Inflammatory macrophage (primary cell): ENCODE measurements at places on chromosomes 3 and 15.
A peak's percentile ranks its signal among the peaks of the same experiment; 100 is the strongest.

DNA sequence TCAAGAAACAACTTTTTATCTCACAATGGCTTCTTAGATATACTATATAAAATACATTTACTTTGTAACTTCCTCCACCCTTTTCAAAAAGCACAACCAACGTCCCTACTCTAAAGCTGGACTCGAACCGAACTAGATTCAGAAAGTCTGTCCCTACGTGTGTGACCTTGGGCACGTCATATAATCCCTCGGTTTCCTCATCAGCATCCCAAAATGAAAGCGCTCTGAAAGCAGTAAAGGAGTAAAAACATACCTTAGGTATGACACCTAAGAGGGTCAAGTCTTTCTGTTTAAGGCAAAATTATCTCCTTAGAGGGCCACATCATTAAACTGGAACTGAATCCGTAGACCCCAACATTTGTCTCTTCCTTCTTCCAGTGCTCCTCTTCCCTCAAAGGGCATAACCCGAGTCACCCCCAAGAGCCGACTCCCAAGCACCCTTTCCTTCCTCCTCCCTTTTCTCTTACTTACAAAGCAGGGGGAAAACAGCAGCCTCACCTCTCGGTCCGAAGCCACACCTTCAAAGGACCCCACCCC, 663 bp downstream of the PDCD10 start:
- peak; percentile 28 for DNase-seq

DNA sequence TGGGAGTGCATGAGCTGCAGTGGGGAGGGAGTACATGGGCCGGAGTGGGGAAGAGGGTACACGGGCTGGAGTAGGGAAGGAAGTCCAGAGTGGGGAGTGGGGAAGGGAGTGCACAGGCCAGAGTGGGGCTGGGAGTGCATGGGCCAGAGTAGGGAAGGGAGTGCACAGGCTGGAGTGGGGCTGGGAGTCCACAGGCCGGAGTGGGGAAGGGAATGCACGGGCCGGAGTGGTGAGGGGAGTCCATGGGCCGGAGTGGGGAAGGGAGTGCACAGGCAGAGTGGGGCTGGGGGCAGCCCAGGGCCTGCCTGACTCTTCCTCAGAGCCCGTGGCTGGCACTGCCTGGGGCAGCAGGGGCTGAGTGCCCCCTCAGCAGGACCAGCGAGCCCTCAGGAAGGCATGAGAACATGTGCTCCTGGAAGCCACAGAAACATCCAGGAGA, 40.7 kb downstream of the KLF15 start:
- no peak for DNase-seq

- no peak for DNase-seq
These were observed 1.7 kb downstream of the INAFM2 start for GRCh38 chr15:40325188-40325587.

DNA sequence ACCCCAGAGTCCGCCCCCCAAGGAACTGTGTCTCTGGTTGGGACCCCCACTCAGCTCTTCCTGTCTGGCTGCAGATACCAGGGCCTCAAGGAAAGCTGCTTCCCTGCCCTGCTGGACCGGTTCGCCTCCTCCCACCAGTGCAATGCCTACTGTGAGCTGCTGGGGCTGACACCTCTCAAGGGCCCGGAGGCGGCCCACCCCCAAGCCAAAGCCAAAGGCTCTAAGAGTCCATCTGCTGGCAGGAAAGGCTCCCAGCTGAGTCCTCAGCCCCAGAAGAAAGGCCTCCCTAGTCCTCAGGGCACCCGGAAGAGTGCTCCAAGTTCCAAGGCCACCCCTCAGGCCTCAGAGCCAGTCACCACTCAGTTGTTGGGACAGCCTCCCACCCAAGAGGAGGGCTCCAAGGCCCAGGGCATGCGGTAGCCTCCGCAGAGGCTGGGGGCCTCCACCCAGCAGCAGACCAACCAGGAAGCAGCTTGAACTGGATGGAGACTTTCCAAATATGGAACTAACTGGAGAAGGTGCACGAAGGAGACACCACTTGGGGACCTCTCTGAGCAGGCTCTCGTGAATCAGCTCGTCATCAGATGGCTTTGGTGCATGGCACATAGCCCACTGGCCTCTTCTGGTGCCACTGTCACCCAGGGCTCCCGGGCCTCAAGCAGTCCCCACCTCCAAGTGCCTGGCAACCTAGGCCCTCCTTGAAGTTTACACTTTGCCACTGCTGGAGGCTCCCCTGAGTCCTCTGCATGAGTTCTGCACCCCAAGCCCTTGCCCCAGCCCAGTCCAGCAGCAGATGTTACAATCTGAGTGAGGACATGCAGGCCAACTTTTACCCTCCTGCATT, 16.2 kb upstream of the SLC28A1 start:
- DNase-seq = no peak

- peak; percentile 92 for DNase-seq
These were observed 40.5 kb downstream of the CCDC12 start for GRCh38 chr3:46935989-46936558.

DNA sequence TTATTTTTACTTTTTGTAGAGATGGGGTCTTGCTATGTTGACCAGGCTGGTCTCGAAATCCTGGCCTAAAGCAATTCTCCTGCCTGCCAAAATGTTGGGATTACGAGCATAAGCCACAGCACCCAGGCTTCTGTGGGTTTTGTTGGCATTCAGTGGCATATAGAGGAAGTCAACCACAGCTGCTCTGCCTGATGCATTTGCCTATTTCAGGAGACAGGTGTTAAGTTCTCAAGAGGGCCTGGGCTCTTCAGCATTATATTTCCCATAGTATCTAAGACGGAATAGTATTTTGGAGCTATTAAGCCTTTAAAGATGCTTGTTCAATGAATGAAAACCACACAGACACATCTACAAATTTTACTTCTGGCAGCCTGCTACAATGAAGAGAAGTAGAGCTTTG, 73.5 kb upstream of the CSPG5 start:
- DNase-seq = no peak

DNA sequence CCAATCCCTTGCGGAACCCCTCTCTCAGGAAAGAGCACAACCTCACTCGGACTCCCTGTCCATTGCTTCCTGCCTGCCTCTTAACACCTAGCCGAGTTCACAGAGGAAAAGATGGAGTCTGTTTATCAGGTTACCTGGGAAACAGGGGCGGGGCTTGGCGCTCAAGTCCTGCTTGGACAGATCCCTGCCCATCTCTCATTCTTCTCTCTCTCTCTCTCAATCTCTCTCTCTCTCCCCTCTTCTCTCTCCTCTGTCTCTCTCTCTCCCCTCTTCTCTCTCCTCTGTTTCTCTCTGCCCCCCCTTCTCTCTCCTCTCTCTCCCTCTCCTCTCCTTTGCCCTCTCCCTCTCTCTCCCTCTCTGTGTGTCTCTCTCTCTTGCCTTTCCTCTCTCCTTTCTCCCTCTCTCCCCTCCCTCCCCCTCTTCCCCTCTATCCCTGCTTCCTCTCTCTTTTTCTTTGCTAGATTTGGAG, at the start of gene EFHB:
Gene EFHB, minus strand, starts transcription at position 120 of the 469 bp plus-strand sequence. CDS start 199 bp downstream, outside the sequence.
- no peak for DNase-seq

DNA sequence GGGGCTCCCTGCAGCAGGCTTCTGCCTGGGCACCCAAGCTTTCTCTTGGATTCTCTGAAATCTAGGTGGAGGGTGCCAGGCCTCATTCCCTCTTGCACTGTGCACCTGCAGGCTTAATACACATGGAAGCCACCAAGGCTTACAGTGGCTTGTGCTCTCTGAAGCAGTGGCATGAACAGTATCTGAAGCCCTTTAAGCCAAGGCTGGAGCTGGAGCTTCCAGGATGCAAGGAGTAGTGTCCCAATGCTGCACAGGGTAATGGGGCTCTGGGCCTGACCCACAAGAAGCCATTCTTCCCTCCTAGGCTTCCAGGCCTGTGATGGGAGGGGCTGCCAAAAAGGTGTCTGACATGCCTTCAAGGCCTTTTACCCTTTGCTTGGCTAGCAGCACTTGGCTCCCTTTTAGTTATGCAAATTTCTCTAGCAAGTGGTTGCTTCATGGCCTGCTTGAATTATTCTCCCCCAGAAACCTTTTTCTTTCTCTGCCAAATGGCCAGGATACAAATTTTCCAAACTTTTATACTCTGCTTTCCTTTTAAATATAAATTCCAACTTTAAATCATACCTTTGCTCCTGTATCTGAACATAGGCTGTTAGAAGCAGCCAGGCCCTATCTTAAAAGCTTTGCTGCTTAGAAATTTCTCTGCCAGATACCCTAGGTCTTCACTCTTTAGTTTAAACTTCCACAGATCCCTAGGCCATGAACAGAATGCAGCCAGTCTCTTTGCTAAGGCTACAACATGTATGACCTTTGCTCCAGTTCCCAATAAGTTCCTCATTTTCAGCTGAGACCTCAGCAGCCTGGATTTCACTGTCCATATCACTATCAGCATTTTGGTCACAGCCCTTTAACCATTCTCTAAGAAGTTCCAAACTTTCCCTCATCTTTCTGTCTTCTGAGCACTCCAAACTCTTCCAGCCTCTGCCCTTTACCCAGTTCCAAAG, 201.1 kb upstream of the LRRFIP2 start:
- peak; percentile 52 for DNase-seq

- DNase-seq = no peak
These were observed 4.8 kb downstream of the SCG5 start for GRCh38 chr15:32646291-32646690.

DNA sequence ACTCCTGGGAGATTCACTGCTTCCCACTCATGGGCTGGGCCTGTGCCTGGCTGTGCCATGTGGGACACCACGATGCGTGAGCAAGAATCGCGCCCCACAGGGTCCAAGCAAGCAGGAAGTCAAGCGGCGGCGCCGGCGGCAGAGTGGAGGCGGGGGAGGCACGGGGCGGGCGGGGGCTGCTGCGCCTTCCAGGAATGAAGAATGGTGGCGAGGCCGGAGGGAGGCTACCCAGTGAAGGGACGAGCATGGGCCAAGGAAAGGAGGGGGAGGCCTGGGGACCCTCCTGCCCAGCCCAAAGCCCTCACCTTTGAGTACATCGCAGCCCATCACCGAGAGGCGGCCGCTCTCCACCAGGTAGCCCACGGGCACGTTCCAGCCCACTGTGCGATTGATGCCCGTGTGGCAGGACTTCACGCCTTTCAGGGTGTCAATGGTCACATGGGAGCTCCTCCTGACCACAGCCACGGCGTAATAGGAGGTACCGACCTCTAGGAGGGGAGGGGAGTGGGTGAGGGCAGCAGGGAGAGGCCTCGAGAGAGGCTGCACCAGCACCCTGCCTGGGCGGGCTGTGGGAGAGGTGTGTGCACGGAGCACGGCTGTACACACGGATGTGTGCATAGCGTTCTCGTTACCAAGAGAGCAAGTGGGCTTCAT, 5.5 kb downstream of the MELTF start:
- DNase-seq = peak; percentile 28

GRCh38 chr3:114375608-114376421, 82.0 kb downstream of the TIGIT start:
- DNase-seq = no peak

GRCh38 chr3:7576071-7576470, 715.2 kb downstream of the GRM7 start:
- no peak for DNase-seq

DNA sequence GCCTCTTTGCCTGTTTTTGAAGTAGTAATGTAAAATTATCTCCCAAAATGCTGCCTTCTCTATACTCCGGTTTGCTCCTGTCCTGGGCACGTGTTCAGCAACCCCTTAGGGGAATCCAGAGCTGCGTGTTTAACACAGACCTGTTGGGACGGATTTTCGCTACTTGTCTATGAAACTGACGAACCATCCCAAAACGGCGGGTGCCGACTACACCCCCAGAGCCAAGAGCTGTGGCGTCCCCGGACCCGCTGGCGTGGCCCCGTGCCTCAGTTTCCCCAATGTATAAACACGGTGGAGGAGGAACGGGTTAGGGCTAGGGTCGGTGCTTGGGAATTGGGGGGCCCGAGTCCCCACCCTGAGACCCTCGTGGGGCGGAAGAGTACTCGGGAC, 473 bp downstream of the FHIT start:
- DNase-seq = no peak

DNA sequence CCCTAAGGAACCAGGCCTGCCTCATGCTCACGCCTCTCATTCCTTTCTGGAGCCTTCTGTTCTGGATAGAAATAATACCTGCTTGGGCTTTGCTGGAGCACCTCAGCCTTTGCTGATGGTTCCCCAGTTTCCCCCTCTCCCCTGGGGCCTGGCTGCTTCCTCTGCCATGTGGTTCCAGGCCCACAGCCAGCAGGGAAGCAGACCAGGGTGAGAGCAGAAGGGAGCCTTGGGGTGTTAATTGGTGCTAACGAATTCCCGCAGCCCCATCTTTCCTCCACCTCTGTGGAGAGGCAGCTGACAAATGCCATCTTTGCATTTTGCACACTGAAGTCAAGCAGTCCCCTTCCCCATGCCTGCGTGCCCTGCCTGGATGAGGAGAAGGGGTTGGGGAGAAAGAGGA, 13.1 kb upstream of the CORO2B start:
- DNase-seq = no peak

- DNase-seq = no peak
These were observed 184.8 kb upstream of the P2RY1 start for GRCh38 chr3:152650177-152650576.

DNA sequence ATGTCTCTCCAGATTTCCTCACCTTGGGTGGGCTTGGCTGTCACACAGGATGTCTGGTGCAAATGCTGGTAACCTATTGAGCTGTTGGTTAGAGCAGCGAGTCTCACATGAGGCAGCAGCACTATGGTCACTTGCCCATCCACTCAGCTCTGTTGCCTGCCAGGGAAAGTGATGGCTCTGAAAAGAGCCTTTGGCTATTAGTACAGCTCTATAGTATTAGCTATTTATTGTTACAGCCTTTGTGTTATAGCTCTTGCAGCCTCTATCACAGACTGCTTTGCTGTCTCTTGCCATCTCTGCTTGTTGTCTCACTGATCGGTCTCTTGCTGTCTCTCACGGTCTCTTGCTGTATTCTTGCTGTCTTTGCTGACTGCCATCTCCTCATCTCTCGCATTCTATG, 114.3 kb downstream of the MFSD1 start:
- no peak for DNase-seq

- DNase-seq = no peak
These were observed 313.9 kb upstream of the CCDC54 start for GRCh38 chr3:107063351-107063750.

DNA sequence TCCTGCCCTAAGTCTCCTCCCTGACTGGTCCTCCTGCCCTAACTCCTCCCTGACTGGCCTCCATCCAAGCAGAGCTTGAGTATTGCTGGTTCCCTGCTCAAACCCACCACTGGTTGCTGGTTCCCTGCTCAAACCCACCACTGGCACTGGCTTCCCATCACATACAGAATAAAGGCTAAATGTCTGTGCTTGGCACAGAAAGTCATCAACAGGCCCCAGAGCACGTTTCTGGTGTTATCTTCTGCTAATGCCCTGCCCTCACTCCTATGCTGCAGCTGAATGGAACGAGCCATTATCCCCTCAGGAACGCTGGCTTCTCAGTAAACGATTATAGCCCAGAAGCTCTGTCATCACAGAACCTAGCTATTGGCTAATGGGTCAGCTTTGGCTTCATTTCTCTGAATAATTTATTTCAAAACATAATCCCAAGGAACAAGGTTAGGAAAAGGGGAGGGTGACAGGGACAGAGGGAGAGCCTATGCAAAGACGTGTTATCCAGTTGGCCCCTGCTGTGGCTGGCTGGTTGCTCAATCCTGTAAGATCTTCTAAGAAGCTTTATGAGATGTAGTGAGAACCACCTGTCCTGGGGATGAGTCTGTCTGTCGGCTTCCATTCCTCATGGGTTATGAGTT, 6.3 kb upstream of the MUC20 start:
- no peak for DNase-seq
